ENCODE measurements at places on chromosomes 4 and X.

- DNase-seq, result no peak
These were observed 70.2 kb upstream of the NOCT start for GRCh38 chr4:138945401-138945800.

DNA sequence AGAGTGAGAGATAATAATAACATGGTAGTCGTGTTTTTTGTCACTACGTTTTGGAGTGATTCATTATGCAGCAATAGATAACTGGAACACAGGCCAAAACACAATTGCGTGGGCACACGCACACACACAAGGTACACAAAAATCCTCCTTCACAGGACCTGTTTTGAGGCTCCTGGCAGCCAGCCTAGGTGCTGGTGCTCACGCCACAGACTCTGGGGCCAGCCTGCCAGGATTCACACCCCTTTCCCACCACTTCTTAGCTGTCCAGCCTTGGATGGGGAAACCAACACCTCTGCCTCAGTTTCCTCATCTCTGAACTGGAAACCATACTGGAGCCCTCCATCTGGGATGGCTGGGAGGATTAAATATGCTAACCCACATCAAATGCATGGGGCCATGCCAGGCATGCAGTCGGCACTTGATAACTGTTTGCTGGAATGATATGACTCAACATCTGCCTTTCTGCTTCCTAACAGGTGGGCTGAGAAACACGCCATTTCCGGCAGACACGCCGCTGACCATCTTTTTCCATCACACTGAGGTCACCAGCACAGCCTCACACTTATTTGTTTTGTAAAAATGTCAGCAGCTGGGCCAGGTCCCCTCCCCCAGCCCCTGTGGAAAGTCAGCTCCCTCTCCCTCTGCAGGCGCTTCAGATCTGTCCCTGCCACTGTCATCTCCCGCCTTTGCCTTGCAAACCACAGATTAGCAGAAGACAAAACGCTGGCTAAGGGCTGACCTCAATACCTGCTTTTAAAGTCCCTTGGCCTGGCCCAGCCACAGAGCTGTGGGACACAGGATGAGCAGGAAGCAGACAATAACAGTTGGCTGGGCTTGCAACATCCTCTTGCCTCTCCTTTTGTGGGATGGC, 237.5 kb downstream of the BCOR start:
- DNase-seq, result peak; percentile 88

- peak; percentile 63 for DNase-seq
These were observed 26.7 kb downstream of the SH3RF1 start for GRCh38 chr4:169243825-169244609.

- DNase-seq, result no peak
These were observed 40.3 kb downstream of the LRBA start for GRCh38 chr4:150974750-150975149.

GRCh38 chr4:180698550-180699195, 1544.5 kb upstream of the TENM3 start:
- DNase-seq, result no peak

Data from dermis blood vessel endothelial cell (primary cell).